Gastrocnemius medialis (tissue), 4 donors: ENCODE measurements at places on chromosomes 16 and 17.

GRCh38 chr16:11670171-11671131 lies 2.2 kb downstream of the SNN start:
- H3K4me1 ChIP-seq, result peaks cover 59% of the 10 kb centered on the region
- H3K27me3 ChIP-seq, result no peaks in the 10 kb centered on the region
- no peaks in the 10 kb centered on the region for H3K36me3 ChIP-seq
- H3K27ac ChIP-seq, result peak overlapping the region; percentile 96
- DNase-seq, result peak; percentile 73
- peak overlapping the region; percentile 79 for H3K4me3 ChIP-seq

- no peak overlapping the region for H3K4me3 ChIP-seq
- no peaks in the 10 kb centered on the region for H3K27me3 ChIP-seq
- H3K27ac ChIP-seq, result no peak overlapping the region
- no peaks in the 10 kb centered on the region for H3K4me1 ChIP-seq
These were observed 22.4 kb upstream of the USP7 start for GRCh38 chr16:8986111-8986510.

DNA sequence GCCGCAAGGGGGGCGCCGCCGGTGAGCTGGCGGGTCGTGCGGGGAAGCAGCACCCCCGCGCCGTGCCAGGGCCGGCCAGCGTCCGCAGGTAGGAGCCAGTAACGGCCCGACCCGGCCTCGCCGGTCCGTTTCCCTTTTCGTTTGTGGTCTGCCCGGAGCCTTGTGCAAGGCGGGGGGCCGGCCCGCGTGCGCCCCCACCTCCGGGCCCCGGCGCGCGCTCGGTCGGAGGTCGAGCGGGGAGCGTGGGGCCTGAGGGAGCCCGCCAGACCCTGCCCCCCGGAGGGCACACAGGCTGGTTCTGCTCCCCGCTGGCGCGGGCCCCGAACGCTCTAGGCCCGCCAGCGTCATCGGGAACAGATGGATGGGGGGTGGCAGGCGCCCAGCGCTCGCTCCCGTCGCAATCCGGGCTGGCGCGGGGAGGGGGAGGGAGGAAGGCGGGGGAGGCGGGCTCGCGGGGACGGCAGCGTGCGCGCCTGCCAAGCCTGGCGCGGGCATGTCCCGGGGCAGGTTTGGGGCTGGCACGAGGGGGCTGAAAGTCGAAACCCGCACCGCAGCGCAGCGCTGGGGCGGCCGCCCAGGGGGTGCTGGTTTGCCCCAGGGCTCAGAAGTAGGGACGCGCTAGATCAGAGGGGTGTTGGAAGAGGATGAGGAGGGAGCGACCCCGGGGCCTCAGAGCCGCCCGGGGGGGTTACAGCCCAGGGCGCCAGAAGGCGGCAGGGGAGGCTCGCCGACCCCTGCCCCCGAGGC lies 1.5 kb upstream of the GSE1 start:
- DNase-seq, result peak; percentile 91
- peaks cover 44% of the 10 kb centered on the region for H3K4me1 ChIP-seq
- H3K36me3 ChIP-seq, result no peaks in the 10 kb centered on the region
- H3K4me3 ChIP-seq, result peak overlapping the region; percentile 71
- peak overlapping the region; percentile 99 for H3K27ac ChIP-seq

- no peak overlapping the region for H3K27ac ChIP-seq
- H3K27me3 ChIP-seq, result no peaks in the 10 kb centered on the region
- no peaks in the 10 kb centered on the region for H3K4me1 ChIP-seq
These were observed 13.5 kb downstream of the NPRL3 start for GRCh38 chr16:125011-125410.

DNA sequence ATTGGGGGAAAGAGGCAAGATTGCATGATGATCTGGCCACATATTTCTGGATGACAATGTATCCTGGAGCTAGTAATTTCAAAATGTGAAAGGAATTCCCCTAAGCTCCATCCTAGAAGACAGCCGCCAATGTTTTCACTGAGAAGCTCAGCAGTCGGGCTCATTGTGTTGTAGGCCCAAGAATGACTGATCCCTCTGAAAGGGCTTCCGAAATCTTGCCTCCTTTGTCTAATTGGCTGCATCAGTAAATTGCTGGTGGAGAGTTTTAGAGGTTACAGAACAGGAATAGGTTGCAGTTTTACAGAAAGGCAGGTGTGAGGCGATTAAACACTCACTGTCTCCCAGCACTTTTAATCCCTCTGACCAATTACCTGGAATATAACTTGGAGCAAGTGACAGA lies 464.1 kb upstream of the SALL1 start:
- H3K36me3 ChIP-seq, result no peaks in the 10 kb centered on the region
- no peaks in the 10 kb centered on the region for H3K27me3 ChIP-seq
- no peaks in the 10 kb centered on the region for H3K4me1 ChIP-seq
- no peak overlapping the region for H3K27ac ChIP-seq
- no peak for DNase-seq
